ENCODE measurements at places on chromosomes 7 and 10.

DNA sequence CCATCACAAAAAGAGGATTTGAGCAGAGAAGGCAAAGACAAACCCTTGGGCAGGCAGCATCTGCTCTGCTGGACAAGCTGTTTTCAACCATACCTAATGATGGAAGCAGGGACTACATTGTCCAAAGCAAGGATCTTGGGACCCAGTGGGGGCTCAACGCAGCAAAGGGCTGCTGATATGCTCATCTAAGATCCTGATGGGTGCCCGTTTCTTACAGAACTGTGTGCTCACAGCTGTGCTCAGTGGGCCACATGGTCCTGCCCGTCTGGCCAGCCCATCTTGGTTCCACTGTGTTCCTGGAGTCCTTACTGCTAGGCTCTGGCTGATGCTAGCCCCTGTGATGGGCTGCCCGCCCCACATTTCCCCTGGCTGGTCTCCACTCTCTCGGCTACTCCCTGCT, 36.1 kb downstream of the GPRIN2 start:
- no peak for DNase-seq

DNA sequence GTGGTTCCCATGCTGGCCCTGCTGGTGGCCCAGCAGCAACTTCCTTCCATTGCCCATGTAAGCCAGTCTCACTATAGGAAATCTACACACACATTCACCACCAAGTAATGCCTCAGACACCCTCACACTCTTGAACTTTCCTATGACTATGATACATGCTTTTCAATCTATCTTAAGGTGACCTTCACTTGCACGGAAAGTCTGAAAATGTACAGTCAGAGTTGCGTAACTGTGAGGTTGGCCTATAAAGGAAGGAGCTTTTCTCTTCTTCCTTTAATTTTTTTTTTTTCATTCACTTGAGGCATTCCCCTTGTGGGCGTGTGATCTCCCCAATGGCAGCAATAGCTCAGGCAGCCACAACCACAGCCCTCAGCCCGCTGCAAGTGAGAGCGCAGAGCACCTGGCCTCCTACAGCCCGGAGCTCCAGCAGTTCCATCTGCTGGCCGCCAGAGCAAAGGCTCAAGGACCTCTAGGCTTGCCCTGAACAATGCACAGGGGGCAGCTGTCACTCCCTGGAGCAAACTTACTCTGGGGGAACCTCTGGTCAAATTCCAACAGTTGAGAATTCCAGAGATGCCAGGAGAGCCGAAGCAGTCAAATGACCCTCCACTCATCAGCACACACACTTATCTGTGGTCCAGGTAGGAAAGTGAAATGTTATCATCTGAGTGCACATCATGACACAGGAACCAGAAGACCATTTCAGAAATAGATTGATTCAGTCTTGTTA, 123.1 kb upstream of the ADO start:
- no peak for DNase-seq

DNA sequence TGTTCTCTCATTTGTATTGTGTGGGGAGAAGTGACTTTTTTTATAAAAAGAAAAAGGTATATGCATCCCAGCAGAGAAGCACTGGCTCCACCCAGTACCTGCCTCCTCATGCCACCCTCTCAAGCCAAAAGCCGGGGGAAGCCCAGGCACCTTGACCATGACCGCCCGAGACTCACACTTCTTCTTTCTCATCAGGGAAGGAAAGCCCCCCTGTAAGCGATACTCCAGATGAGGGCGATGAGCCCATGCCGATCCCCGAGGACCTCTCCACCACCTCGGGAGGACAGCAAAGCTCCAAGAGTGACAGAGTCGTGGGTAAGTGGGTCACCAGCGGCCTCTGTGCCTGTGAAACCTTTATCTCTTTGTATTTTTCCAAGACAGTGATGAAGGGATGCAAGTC, 22.9 kb downstream of the IKZF1 start:
- no peak for DNase-seq

DNA sequence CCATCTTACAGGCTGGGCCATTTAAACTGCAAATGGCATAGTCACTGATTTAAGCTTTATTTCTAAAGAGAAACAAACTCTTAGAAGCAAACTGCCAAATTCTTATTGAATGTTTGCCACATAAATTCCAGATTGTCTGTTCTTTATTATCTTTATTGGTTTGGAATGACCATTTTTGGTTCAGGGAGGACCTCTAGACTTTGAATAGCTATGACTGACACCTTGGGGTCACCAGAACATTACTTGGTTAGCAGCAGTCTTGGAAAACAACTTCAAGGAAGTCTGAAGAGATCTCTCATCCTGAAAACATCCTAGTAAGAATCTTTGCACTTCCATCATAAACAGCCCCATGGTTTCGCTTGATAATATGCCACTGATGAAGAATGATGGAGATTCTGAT, 197.1 kb downstream of the SUGCT start:
- no peak for DNase-seq

DNA sequence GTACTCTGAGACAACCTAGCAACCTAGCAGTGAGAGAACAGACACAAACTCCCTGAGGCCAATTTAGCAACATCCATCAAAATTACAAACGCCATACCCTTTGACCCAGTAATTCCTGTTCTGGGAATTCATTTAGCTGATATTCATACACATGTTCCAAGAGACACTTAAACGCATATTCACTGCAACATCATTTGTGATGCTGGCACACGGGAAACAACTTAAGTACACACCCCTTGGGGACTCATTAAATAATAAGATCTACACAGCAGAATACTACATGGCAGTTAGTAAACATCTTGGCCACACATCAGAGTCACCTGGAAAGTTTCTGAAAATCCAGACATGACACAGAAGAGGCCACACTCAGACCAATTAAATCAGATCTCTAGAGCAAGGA, 17.6 kb downstream of the NUDCD3 start:
- DNase-seq: no peak

GRCh38 chr10:11551916-11552602, 59.4 kb downstream of the USP6NL start:
- no peak for DNase-seq

GRCh38 chr7:115230882-115231571, 309.1 kb downstream of the MDFIC start:
- no peak for DNase-seq

DNA sequence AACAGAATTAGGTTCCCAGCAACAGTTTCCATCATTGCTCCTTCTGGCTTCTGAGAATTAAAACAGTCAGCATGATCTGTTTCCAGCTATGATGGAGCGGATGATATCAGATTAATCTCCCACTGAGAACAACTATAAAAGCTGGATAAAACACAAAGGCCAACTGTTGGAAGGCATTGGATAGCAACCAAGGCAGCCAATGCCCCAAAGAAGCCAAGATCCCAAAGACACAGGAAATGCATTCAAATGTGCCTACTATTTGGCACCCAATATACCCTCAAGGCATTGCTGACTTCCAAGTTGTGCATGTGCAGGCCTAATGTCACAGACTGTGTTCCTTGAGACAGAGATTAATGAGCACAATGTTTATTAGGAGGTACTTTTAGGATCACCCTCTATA, 259.3 kb downstream of the ARHGAP12 start:
- no peak for DNase-seq

GRCh38 chr7:3091631-3092030, 48.0 kb upstream of the CARD11 start:
- no peak for DNase-seq

DNA sequence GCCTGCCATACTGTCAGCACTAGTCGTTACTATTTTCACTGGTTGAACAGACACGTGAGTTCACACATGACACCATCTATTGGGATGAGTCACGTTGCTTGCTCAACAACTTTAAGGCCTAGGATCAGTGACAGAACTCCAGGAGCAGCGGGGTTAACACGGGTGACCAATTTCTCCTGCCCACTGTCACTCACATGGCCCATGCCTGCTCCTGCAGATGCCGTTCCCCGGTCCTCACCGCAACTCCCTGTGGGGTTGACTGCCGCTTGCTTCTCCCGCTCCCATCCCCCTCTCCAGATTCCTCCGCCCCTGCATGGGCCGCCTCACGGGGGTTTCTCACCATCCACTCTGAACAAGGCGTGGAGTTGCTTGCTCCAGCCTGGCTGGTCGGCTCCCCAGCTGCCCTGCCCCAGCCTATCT, 128.2 kb downstream of the TAX1BP1 start:
- no peak for DNase-seq

- no peak for DNase-seq
These were observed 168.7 kb downstream of the PIP4K2A start for GRCh38 chr10:22545643-22546042.

GRCh38 chr7:7002418-7003062, 176.5 kb upstream of the CCZ1B start:
- DNase-seq: no peak

DNA sequence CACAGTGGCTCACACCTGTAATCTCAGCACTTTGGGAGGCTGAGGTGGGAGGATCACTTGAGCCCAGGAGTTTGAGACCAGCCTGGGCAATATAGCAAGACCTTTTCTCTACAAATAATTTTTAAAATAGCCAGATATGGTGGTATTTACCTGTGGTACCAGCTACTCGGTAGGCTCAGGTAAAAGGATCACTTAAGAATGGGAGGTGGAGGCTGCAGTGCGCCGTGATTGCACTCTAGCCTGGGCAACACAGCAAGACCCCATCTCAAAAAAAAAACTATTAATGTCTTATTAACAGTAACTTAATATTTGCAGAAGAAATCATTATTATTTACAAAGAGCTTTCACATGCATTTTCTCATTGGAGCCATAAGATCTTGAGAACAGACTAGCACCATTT, 103.6 kb downstream of the SGMS1 start:
- DNase-seq: no peak

- DNase-seq: no peak
These were observed 1.7 kb downstream of the TNS3 start for GRCh38 chr7:47580175-47580706.

GRCh38 chr7:148650232-148650858, 48.4 kb upstream of the CUL1 start:
- DNase-seq: no peak

DNA sequence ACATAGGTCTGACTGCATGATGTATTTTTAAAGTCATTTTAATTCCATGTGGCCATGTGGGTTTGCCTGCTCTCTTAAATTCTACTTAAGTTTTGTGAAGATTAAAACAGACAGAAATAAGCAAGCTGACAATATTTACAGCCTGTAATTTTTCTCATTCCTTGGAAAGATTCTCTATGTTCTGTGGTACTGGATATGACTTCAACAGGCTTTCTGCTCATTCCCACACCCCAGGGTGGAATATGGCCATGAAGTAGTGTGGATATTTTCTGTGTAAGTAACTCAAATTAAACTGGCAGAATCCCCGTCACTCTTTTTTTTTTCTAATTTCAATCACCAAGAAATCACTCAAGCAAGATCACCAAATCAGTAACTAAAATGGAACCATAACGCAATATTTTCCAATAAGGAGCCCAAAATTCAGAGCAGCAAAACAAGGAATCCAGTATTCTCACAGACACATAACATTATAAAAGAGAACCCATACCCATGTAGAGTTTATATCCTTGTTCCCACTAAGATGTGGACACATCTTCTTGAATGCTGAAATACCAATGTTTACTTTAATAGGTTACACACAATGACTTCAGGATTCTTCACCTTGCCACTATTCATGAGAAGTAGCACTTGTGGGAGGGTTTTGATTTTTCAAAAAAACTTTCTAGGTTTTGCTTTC, 5.7 kb downstream of the HOXA5 start:
- no peak for DNase-seq

DNA sequence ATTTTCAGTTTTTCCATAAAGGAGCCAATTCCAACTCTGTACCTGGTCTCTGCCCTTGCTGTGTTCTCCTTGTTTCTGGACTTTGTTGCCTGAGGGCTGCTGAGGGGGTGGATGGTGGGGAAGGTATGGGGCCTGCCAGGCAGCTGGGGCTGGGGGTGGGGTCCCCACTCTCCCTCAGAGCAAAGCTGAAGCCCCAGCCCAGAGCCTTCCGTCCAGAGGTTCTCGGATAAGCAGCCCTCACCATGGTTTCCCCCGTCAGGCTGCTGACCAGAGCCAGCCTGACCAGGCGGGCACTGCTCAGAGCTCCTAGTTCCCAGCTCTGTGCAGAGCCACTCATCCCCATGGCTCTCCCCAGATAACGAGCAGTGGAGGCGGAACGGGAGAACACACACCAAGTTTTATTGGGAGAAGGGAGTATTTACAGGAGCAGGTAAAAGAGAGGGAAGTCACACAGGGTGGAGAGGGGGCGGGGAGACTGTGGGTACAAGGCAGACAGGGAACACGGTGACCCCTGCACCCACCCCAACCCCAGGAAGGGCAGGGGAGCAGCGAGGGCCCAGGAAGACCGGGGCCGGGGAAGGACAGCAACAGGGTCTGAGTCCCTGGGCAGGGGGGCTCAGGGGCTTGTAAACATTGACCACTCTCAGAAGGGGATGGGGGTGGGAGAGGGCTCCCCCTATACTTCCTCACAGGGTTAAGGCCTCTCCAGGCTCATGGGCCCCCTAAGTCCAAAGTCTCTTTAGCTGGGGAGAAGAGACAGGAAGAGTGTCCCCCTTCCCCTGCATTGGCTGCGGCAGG, 5.8 kb downstream of the GNB2 start:
- no peak for DNase-seq

DNA sequence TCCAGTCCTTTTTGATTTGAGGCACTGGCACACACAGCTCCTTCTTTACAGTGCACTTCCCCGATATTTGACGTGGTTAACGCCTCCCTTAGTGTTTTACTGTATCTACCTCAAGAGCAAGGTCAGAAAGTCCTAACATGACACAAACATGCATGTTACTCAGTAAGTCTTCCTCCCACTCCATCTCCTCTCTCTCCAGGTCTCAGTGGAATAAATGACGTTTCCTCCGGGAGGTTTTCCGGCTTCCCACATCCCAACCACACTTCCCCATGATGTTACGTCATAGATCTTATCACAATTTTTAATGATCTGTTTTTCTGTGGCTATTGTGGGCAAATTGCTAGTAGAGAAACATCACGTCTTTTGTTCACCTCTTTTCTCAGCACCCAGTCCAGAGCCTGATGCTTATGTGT, 165.7 kb downstream of the PTPN20 start:
- DNase-seq: no peak

DNA sequence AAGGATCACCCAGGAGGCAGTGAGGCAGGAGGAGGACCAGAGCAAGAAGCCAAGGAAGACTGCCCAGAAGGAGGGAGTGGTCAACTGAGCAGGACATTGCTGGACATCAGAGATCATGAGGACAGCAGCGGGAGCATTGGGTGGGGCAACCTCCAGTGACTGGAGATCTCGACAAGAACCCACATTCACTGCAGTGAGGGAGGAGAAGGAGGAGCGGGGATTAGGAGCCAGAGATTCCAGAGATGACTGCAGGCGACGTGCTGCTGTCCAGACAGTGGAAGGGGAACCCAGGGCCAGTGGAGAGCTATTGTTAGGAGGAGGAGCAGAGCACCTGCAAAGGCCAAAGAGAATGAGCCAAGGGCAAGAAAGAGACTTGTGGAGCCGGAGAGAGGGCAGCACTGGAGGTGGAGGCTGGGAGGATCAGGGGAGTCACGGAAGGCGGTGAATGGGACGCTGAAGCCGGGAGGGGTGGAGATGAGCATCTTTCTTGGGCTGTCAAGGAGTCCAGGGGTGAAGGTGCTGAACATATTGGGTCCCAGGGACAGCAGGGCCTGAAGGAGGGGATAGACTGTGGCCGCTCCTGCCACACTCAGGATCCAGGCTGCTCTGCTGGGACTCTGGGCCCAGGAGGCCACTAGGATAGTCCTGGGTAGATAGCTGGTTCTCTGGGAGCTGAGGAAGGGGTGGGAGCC, 140.1 kb upstream of the UNC5B start:
- DNase-seq: no peak

Data from hypothalamus (tissue), 51 donors.